Cortex of kidney (tissue), 1 donor: ENCODE measurements at places on chromosomes 5 and 9.

DNA sequence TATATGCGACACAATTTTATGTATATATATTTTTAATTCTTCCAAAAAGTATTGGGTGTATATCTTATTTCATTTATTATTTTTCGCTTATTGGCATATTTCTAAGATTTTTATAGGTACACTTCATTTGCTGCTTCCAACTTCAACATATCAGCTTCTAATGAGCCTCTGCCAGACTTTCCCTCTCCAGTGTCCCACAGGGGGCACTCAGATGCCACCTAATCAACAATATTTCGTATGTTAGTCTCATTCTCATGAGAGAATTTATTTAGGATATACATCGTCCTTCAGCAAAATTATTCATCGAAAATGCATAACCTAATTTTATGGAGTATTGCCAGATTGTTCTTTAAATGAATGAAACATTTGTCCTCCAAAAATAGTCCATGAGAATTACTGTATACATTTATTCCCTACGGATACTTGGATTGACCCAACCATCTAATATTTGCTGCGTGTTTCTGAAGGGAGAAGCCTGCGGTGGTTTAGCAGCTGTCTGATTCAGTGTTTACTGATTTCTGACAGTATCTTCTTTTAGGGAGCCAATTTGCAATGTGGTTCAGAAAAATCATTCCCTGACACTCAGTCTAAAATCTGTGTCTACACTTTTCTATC is 100.6 kb upstream of the SELENOP start:
- no peak for DNase-seq

- DNase-seq = no peak
These were observed 13.6 kb downstream of the MTMR12 start for GRCh38 chr5:32299059-32299677.

GRCh38 chr5:117295941-117296340 is 721.3 kb upstream of the SEMA6A start:
- no peak for DNase-seq

DNA sequence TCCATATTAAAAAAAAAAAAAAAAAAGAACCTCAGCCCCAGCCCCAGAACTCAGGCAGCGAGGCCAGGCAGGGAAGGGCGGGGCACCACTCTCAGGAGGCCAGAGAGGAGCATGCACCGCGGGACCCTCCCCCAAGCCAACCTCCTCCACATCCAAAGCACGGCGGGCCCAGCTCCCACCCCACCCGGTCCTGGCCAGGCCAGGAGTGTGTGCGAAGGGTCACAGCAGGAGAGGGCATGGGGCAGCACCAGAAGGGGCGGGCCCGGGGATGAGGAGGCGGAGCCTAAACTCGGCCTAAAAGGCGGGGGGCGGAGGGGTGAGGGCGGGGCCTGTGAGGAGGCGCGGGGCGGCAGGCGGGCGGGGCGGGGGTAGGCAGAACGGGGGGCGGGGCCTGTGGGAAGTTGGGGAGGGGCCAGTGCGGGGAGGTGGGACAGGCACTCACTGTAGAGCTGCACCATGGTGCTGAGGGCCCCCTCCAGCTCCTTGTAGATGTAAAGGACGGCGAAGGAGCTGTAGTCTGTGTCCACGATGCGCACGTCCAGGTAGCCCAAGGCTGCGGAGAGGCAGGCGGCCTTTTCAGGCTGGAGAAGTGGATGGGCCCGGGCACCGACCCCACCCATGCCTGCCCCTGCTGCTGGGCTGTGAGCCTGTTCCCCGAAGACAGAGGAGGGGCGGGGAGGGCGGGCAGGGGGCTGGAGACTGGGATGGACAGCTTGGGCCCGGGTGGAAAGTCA is 1.2 kb downstream of the LCN15 start:
- no peak for DNase-seq

DNA sequence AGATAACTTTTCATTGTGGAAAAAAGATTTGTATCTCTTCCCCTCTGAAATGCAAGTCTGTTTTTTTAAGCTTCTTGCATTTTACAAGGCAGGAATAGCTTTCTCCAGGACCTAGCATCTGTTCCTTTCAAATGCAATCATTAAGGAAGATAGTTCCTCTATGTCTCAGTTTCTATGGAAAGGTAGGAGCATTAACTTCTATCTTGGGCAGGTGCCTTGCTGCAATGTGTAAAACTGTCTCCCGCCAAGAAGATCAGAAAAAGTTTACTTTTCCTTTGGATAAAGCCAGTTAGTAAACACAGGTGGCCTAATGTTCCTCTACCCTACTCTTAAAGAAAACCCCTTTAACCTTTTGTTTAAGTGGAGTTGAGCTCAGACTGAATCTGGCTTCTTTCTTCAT is 560.6 kb upstream of the CYLC2 start:
- no peak for DNase-seq

DNA sequence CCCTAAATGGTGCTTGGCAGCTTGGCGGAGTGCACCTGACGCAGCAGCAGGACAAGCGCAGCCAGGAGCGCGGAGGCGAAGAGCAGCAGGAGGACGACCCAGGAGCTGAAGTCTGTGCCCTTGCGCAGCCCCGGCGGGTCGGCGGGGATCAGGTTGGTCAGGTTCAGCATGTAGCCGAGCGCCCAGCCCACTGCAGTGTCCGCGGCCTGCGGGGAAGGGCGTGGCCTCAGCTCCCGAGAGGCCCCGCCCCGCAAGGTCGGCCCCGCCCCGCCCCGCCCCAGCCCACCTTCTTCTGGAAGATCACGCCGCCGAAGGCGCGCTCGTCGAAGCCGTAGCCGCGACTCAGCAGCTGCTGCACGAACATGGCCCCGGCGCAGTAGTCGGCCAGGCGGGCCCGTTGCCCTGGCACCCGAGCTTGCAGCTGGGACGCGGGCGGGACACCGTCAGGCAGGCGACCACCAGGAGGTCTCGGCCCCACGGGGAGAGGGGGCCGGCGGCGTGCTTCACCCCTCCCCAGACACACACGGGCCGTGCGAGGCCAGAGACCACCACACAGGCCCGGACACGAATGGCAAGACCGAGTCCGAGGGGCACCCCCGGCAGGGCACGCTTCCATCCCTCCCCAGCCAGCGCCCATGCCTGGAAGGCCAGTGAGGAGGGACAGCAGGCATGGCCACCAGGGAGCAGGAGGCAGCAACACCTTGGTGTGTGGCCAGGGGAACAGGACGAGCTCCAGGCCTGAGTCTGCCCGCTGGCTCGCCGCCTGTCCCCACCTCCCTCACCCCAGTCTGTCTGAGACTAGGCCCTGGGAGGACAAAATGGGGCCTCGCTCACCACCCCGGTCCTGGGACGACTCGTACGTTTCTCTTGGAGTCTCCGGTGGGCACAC is 2.9 kb upstream of the NPDC1 start:
- DNase-seq = no peak

GRCh38 chr9:389758-390157 is 175.1 kb downstream of the DOCK8 start:
- no peak for DNase-seq

GRCh38 chr5:153402550-153402949 is 87.9 kb upstream of the GRIA1 start:
- no peak for DNase-seq

- DNase-seq = no peak
These were observed 345.4 kb downstream of the ENC1 start for GRCh38 chr5:74295141-74295540.

DNA sequence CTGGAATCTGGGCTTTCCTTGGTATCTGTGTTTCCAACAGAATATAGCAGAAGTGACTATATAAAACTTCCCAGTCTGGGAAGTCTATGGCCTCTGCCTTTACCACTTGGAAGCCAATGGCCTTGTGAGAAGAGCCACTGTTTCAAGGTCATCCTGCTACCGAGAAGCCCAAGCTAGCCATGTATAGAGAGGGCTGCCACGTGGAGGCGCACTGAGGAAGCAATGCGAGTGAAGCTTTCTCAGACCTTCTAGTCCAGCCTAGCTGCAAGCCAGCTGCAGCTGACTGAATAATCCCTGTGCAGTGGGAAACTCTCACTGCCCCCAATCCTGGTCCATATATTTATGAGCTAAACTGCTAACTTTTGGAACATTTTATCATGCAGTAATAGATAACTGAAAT is 661.8 kb upstream of the RIOK2 start:
- DNase-seq = no peak

- DNase-seq = no peak
These were observed 5.7 kb downstream of the PDE6A start for GRCh38 chr5:149938791-149939358.

GRCh38 chr5:142720641-142721271 is 34.9 kb upstream of the FGF1 start:
- DNase-seq = no peak

DNA sequence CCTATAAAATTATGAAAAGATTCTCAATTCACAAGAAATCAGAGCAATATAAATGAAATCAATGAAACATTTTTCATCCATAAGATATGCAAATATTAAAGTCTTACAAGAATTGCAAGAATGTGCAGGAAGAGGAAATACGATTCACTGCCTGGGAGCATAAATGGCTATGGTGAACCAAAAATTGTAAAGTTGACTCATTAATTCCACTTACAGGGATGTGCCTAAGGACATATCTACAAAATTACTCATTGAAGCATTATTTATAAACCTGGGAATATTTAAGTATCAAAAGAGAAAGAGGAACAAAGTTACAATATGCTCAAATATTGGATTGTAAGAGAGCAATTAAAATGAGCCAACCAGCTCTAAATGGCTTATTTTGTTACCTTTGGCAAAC is 6.9 kb upstream of the NIPSNAP3A start:
- DNase-seq = no peak

DNA sequence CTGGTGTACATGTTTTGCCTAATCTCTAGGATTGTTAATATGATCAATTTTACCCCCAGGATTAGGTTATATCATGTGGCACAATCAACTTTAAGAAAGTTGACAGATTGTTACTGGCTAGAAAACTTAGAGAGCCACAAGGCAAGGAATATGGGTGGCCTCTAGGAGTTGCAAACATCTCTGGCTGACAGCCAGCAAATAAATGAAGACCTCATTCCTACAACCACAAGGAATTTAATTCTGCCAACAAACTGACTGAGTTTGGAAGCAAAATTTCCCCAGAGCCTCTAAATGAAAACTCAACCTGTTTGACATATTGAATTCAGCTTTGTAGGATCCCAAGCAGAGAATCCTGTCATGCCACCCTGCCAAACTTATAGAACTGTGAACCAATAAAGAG is 196.4 kb upstream of the PTGER4 start:
- DNase-seq = no peak

DNA sequence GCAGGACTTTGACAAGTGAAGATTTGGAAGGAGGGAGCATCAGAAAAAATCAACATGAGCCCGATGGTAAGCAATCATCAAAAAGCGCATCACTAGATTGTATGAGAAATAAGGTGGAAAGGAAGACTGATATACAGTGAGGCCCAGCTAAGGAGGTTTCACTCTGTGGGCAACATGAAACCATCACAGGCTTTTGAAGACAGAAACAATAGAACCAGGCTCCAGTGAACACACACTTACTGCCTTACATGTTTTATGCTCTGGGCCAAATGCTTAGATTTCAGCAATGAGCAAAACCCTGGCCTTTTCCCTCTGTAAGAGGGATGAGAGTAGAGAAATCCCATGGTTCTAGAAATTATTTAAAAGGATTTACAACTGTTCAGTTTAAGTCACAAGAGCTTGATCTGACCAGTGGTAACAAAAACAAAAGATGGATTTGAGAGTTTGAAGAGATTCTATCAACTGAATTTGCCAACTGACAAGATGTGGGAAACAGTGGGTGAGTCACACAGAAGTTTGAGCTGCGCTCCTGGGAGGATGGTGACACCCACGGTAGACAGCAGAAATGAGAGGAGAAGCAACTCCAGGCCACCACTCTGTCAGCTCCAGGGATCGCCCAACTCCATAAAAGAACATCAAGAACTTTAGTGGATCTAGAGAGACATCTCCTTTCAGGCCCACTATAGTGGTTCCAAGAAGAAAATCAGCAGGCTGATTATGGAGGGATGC is 261.8 kb downstream of the MCTP1 start:
- no peak for DNase-seq

DNA sequence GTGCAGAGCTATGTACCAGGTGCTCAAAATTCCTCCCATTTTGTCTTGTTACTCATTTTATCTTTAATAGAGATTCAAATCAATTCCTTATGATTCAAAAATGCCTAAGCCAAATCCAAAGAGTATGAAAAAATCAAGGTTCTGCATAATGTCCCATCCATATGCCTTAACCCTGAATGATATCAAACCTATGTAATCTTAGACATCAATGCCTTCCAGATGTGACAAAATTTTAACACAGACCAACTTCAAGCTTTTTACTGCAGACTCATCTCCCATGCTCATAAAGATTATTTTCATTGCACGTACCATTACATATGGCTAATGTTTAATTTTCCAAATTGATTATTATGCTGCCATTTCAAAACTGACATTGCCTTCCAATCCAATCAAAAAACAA is 122.4 kb downstream of the NFIB start:
- no peak for DNase-seq

DNA sequence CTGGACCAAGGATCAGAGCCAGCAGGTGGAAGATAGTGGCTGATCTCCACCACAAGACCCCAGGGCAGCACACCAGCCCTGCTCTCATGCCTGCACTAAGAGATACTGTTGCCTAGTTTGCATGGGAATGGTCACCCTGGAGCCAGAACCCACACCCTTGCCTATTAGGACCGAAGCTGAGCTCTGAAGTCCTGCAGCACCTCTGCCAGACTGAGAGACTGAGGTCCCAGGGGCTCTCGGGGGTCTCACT is 11.3 kb downstream of the ACSL6 start:
- no peak for DNase-seq

- DNase-seq = no peak
These were observed 326.1 kb downstream of the PLK2 start for GRCh38 chr5:58133631-58134296.

- DNase-seq = no peak
These were observed 69.3 kb downstream of the DAPK1 start for GRCh38 chr9:87567001-87567400.

- no peak for DNase-seq
These were observed 2.8 kb downstream of the CDH10 start for GRCh38 chr5:24642022-24642421.

- DNase-seq = no peak
These were observed 34.9 kb downstream of the PNPLA7 start for GRCh38 chr9:137515338-137515724.

DNA sequence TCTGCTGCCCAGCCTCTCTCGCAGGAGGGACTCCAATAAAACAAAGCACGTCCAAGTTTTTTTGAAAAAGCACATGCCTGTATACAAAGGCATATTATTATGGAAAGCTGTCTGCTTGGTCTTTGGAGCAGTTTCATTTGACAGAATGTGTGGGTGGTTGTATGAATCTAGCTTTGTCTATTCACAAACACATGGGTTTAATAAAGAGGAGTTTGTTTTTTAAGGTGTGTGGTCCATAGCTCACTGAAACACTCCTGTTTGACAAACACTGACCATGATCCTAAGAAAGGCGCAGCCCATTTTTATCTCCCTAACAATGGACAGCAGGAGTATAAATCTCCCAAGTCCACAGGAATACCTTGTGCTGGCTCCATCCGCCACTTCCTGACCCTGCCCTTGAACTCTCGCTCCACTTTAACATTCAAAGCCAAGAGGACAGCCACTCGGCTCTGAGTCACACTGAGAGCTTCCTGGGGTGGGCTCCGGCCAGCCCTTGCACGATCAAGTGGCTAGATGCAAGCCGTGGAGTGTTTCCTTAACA is 371.9 kb downstream of the EBF1 start:
- no peak for DNase-seq
